Lung microvascular endothelial cell (primary cell): ENCODE measurements at places on chromosomes 12 and 14. TPM values are rescaled to one million over a fixed set of nuclear protein-coding genes. Genes with fewer than 3 reads are reported as not detected.

GRCh38 chr14:32339188-32339587, 10.1 kb downstream of the AKAP6 start:
- no peak for DNase-seq

The WNT1 gene
- total RNA-seq = not detected in 2 replicates

DNA sequence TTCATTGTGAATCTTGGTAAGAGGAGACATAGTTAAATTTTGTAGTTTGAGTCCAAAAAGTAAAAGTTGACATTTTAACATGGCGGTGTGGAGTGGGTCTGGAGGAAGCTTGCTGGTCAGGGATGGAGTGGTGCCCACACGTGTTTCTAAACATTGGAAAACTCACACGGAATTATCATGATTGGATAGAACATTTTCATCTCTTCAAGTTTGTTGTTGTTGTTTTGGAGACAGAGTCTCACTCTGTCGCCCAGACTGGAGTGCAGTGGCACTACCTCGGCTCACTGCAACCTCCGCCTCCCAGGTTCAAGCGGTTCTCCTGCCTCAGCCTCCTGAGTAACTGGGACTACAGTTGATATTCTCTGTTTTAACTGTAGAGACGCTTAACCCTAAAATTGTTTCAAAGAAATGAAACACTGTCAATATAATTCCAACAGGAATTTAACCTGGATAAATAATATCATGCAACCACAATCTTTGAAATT, 502 bp upstream of the MBIP start:
- DNase-seq = no peak

The C12orf50 gene
- not detected in 2 replicates for total RNA-seq

DNA sequence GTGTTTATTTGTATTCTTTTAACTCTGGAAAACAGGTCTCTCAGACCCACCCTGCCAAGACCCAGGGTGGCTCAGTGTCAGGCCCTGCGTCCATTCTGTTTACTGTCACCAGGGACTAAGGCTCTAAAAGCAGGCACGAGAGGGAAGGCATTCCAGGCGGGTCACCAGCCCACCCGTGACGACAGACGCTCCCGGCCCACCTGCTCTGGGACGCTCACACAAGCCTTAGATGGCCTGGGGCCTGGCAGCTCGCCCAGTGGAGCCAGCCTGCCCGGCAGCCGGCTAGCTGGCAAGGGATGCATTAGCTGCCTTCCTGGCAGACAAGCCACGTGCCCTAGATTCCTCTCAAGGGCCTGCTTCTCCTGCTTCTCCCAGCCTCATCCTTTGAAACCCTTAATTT, 9.2 kb upstream of the NUAK1 start:
- DNase-seq = peak; percentile 25

- no peak for DNase-seq
Measured at GRCh38 chr14:58281969-58282368, 16.4 kb upstream of the ARID4A start.

The SLC25A21 gene
- total RNA-seq = 0.20 and 0.87 TPM in 2 replicates

The CIDEB gene
- 1.3 and 2.6 TPM in 2 replicates for total RNA-seq

- no peak for DNase-seq
Measured at GRCh38 chr14:61486930-61487495, 165.6 kb downstream of the PRKCH start.

The SDSL gene
- total RNA-seq = 3.9 and 4.2 TPM in 2 replicates

DNA sequence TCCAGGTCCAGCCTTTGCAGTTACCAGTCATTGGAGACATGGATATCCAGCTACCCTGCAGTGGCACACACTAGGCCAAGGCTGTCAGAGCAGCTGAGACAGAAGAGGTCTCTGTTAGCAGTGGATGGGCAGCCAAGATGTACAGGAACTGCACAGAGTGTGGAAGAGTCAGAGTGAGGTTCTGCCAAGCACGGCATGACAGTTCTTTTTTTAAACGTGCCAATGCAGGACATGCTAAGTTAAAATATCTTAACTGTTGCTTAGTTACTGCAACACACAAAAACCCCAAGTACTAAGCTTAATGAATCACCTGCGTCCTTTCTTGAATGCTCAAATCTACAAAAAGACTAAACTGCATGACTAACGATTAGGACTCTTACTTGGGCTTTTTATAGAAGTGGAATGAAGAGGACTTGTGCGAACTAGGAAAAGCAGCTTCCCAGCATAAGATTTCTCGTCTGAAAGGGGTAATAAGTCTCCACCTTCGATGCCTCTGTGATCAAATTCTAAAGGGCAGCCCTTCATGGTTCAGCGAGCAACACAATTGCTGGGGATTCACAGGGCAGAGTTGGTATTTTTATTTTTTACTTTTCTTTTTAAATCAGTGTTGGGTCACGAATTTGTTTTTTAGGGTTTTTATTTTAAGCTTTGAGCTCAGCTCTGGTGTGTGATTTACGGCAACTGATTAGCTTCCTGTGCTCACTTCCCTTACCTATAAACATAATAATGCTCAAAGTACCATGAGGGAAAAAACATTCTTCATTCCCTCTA, 20.6 kb downstream of the MAPK1IP1L start:
- peak; percentile 74 for DNase-seq
